ENCODE measurements at places on chromosomes 6 and 20.

DNA sequence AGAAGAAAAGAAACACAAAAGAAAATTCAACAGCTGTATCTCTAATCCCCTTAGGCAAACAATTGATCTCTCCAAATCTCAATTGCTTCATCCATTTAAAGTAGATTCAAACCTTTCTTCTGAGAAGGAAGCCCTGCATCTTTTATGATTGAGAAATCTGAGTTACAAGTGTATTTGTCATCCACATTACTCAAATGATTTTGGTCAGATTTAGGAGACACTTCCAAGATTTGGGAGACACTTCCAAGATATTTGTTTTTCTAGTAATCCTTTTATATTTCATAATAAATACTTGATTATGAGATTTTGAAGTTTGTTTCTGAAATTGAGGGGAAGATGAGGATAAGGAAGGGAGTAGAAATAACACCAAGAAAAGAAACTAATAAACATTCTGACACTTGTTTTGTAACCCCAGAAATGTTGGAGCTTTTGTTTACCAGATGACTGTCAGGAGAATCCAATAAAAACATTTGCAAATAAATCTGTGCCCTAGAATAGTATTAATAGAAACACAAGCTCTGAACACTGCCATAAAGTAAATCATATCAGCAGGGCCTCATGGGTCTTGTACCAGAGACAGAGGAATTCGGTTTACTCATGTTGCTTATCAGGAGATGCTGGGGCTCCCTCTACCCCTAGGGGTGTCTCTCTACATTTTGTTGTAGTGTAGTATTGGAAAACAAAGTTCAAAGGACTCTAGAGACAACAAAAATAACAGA lies 314.3 kb upstream of the NT5E start:
- DNase-seq: no peak

DNA sequence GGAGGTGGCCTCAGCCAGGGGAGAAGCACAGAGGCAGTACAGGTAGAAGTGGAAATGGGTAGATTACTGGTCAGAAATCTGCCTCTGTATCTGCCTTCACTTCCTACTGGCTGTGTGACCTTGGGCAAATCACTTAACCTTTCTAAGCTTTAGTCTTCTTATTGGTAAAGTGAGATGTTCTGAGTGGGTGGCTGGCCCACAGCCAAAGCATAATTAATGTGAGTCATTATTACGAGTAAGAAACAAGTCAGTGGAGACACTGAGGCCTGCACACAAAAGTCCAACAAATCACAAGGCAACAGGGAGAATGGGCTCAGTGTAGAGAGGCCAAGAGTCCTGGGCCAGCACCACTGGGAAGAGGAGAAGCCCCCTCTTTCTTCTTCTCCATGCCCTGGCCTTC lies 39.1 kb downstream of the NRN1 start:
- no peak for DNase-seq

GRCh38 chr6:5214570-5215052 lies 46.1 kb downstream of the LYRM4 start:
- DNase-seq: peak; percentile 70

DNA sequence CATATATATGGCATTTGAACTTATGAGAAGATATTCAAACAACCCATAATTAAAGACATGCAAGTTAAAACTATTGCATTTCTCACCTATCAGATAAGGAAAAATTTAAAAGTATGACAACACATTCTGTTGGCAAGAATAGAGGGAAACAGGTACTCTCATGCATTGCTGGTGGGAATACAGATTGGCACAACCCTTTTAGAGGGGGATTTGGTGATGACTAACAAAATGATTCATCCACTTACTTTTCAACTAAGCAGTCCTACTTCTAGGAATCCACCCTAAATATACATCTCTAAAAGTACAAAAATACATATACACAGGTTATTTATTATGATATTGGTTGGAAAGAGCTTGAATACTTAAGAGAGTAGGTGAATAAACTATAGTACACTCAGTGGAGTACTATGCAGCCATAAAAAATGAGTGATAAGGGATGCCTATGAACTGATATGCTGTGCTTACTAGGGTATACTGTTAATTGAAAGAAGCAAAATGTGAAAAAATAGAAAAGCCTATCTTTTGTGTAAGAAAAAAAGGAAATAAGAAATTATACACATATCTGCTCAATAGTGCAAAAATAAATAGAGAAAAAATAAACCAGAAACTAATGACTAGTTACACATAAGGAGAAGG lies 42.2 kb downstream of the ADAT2 start:
- no peak for DNase-seq

GRCh38 chr6:165244524-165245247 lies 64.7 kb downstream of the C6orf118 start:
- DNase-seq: no peak
